Suppressor macrophage treated with lipopolysaccharide for 1 hour (primary cell): ENCODE measurements at places on chromosomes 6 and 20.

GRCh38 chr20:59182401-59183044, 18.9 kb downstream of the ZNF831 start:
- no peak for DNase-seq

GRCh38 chr20:53752971-53753879, 159.6 kb upstream of the ZNF217 start:
- DNase-seq, result no peak

GRCh38 chr20:18533978-18534644, 26.4 kb downstream of the SEC23B start:
- DNase-seq, result no peak

DNA sequence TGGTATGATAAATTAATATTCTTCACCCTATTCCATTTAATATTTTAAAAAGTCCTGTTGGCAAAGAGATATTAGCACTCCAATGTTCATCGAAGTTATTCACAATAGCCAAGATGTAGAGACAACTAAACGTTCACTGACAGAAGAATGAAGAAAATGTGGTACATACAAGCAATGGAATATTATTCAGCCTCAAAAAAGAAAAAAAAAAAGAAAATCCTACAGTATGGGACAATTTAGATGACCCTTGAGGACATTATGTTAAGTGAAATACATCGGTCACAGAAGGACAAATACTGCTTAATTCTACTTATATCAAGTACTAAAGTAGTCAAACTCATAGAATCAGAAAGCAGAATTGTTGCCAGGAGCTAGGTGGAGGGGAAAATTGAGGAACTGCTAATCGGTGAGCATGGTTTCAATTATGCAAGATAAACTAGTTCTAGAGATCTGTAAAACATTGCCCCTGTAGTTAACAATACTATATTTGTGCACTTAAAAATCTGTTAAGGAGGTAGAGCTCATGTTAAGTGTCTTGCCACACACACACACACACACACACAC, 4.7 kb downstream of the GCLC start:
- no peak for DNase-seq

GRCh38 chr6:126540161-126540560, 200.2 kb downstream of the CENPW start:
- DNase-seq, result no peak

- DNase-seq, result peak; percentile 69
Observed at GRCh38 chr20:51319522-51319921, 223.0 kb downstream of the NFATC2 start.

GRCh38 chr20:20711413-20711812, 1.0 kb downstream of the RALGAPA2 start:
- peak; percentile 18 for DNase-seq

GRCh38 chr20:63196768-63197470, 19.0 kb downstream of the YTHDF1 start:
- DNase-seq, result no peak
